ENCODE measurements at places on chromosomes 16 and 17. TPM values are rescaled to one million over a fixed set of nuclear protein-coding genes. Genes with fewer than 3 reads are reported as not detected.

Gene GNAO1
- total RNA-seq: not detected

Gene LPO
- total RNA-seq: not detected

Gene C16orf46
- 0.90 TPM for total RNA-seq

Gene SLC12A3
- not detected for total RNA-seq

Gene GPR179
- total RNA-seq: under 0.01 TPM

Gene ELMO3
- total RNA-seq: 0.33 TPM

Gene BAHCC1
- total RNA-seq: 14.3 TPM
